ENCODE measurements at places on chromosomes 3 and 15.

DNA sequence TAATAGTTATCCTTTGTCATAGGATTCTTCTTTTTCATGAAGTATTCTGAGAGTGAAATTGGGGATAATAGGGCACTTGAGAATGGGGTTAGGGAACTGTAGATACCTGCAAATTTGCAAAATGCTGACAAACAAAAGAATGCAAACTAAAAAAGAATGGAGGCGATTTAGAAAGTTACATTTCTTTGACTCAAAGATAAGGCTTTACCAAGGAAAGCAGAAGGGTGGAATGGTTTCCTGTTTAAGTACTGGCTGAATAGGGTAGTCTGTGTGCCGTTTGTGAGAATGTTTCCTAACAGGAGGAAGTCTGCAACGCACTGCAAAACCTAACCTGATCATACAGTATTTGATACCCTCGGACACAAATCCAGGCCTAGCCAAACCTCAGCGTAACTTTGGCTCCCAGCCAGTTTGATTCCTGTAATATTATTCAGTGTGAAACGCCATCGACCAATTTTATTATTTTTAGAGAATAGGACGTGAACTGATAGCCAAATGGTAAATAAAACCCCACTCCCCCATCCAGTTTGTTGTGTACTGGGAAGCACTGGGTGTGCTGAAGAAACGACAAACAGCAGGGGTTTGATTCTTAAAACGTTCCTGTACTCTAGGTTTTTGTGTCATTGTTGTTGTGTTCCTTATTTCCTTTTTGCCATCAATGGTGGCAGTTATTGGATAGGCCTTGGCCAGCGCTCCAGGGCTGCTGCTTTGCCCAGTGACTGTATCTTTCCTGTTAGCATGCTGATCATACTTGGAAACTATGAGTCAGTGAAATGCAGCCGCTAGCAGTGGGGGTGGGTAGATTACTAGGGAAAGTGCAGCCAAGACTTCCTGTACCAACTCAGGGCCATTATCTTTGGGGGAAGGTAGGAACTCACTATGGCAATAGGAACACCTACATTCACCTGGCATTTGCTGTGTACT lies 148.0 kb upstream of the TBL1XR1 start:
- DNase-seq = peak; percentile 62

GRCh38 chr3:37913522-37913921 lies 51.8 kb downstream of the CTDSPL start:
- DNase-seq = no peak

GRCh38 chr3:107904536-107905066 lies 186.2 kb downstream of the CD47 start:
- DNase-seq = no peak

DNA sequence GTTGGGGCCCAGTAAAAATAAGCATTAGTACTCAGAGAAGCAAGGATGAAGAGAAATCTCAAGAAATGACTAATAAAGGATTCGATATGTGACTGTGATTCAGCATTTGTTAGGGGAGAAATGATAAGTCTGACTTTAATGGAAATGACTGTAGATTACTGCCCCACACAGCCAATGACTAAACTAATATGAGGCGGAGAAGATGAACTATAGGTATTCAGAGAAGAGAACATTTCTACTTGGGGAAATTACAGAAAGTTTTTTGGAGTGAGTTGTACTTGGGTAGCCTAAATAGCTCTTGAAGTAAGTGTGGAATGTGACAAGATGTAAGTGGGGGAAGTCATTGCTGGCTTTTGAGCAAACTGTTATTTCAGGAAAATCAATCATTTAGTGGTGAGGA lies 380.0 kb downstream of the PDCD6IP start:
- no peak for DNase-seq

GRCh38 chr3:4749567-4750002 lies 229.7 kb upstream of the BHLHE40 start:
- DNase-seq = no peak

GRCh38 chr15:100760357-100760903 lies 119.2 kb upstream of the ALDH1A3 start:
- no peak for DNase-seq

- DNase-seq = no peak
Observed at GRCh38 chr15:68543165-68544008, 35.4 kb upstream of the CORO2B start.

GRCh38 chr3:153911116-153911515 lies 210.1 kb upstream of the ARHGEF26 start:
- no peak for DNase-seq

All from CD4-positive, alpha-beta T cell treated with Interleukin-6 at 100 ng/mL for 8 hours (primary cell).